A549 treated with Hydrocortisone at 1 μM for 4 hours (cell line): ENCODE measurements at places on chromosomes 6 and 20. TPM values are rescaled to one million over a fixed set of nuclear protein-coding genes. Genes with fewer than 3 reads are reported as not detected.

The MUCL3 gene
- 0.07 to 0.15 TPM (median 0.12 TPM) in 5 replicates for total RNA-seq

The KIF25 gene
- 0.03 to 0.14 TPM (median 0.09 TPM) in 4 of 5 replicates, not detected in the other for total RNA-seq

The SOX18 gene
- 1.3 to 2.7 TPM (median 2.3 TPM) in 5 replicates for total RNA-seq

The SAMD10 gene
- total RNA-seq: not detected in 5 replicates
